ENCODE measurements at places on chromosomes 4 and X.

- no peak for DNase-seq
These were observed 45.8 kb upstream of the SERTM2 start for GRCh38 chrX:111465669-111466068.

- DNase-seq, result no peak
These were observed 21.2 kb downstream of the ARHGAP10 start for GRCh38 chr4:147753047-147753446.

DNA sequence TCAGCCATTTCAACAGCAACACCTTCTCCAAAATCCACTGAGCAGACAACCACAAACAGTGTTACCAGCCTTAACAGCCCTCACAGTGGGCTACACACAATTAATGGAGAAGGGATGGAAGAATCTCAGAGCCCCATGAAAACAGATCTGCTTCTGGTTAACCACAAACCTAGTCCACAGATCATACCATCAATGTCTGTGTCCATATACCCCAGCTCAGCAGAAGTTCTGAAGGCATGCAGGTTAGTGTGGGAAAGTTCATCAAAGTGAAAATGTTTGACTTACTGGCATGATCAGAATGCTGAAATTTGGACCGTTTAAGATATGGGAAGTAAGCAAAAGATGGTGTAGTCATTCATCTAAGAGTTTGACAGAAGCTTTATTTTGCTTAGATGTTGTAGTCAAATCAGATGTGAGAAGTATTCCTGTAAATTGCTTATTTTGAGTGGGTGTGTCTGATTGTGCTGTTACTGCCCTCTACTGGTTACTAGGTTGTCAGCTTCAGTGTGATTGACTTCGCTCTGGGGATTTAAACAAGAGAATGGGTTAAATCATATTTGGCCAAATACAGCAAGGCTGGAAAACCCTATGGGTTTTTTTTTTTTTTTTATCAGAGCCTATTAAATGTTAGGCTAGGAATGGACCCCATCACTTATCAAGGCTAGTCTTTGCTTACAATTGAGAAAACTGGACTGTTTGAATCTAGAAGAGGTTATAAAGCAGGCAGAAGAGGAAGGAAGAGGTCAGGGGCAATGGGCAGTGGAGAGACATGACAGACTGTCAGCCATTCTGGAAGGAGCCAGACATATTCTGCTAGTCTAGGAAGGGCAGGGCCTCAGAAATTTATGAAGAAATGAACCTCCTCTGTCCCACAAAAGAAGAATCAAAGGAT is 130.3 kb downstream of the DIPK2B start:
- peak; percentile 28 for DNase-seq

- no peak for DNase-seq
These were observed 241.1 kb downstream of the ANTXR2 start for GRCh38 chr4:79831701-79832514.

- DNase-seq, result no peak
These were observed 103.6 kb downstream of the PHOX2B start for GRCh38 chr4:41644915-41645295.

GRCh38 chr4:170089274-170089667 is 485 bp downstream of the AADAT start:
- DNase-seq, result no peak

GRCh38 chr4:40055511-40055862 is 1.2 kb upstream of the N4BP2 start:
- no peak for DNase-seq

DNA sequence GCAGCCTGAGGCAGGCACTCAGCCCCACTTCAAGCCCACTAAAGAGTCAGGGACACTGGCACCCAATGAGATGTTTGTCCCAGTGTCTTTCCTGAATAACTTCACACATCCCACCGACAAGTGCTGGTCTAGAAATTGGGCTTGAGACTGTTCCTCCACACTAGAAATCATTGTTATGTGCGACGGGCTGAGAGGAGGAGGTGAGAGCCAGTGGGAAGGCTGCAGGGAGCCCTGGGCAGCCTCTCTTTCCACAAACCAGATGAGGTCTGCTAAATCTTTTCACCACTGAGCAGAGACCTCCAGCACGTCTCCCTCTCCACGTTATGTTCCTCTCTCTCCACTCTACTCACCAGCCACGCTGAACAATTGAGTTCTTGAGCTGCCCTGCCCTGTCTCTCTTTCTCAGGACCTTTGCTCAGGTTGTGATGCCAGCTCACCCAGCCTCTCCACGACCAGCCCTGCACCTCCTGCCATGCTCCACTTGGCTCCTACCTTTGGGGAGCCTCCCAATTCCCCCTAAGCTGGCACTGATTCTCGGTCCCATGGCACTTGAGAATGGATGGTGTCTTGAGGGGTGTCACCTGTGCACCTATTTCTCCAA is 8.4 kb downstream of the SCD5 start:
- DNase-seq, result no peak

DNA sequence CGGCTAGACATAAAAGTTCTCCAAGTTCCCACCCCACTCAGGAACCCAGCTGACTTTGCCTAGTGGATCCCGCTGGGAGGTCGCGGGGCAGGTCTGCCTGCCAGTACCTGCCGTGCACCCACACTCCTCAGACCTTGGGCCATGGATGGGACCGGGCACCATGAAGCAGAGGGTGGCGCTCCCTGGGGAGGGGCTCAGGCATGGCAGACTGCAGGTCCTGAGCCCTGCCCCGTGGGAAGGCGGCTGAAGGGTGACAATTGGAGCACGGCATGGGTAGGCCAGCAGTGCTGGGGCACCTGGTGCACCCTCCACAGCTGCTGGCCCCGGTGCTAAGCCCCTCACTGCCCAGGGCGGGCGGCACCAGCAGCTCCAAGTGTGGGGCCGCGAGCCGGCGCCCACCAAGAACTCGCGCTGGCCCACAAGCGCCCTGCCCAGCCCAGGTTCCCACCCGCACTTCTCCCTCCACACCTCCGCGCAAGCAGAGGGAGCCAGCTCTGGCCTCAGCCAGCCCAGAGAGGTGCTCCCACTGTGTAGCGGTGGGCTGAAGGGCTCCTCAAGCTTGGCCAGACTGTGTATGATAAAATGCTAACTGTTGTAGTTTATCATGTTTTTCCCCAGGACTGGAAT is 63.1 kb downstream of the UGT2A2 start:
- DNase-seq, result no peak

DNA sequence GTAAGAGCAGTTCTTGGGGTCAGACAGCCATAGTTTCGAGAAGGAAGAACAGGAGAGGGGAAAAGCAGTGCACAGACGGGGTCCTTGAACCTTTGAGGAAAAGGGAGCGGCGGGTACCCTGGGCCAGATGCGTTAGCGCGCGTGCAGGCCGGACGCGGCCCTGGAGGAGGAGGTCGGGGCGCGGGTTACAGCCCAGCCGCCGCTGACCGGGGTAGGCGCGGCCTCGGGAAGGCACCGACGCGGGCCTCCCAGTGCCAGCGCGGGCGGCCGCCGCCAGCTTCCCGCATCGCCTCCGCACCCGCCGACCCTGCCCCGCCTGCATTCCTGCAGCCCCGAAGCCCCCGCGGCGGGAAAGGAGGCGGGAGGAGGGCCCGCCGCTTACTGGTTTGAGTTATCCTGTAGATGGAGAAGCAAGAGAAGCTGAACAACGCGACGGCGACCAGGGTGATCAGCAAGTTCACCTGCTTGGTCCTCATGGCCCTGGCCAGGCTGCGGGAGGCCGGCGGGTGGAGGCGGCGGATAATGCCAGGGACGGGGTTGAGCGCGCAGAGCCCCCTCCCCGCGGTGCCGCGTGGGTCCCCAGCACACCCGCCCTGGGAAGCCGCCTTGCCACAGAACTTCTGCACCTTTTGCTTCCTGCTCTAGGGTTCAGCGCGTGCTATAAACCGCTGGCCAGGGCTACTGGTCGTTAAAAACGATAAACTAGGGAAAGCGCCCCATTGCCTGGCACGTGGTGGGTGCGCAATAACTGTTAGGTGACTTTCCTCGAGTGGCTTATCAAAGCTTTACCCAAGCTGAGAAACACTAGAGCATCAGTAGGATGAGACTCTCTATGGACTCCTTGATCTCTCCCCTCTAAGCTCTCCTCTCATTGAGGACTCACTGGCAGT is at the start of gene MGAT4D:
TSS of gene MGAT4D (minus strand) at position 547 of the 890 bp plus-strand sequence. CDS start at position 476, 71 bp downstream.
- no peak for DNase-seq

- no peak for DNase-seq
These were observed 115.6 kb upstream of the NKX1-1 start for GRCh38 chr4:1521821-1522361.

- no peak for DNase-seq
These were observed 697.3 kb upstream of the MAGEB2 start for GRCh38 chrX:29518100-29518499.

- DNase-seq, result no peak
These were observed 362.0 kb upstream of the CT83 start for GRCh38 chrX:116824785-116825184.

GRCh38 chr4:37715889-37716402 is 29.8 kb upstream of the RELL1 start:
- DNase-seq, result no peak

GRCh38 chrX:71606536-71607216 is 11.6 kb downstream of the CXCR3 start:
- no peak for DNase-seq

- no peak for DNase-seq
These were observed 39.9 kb downstream of the DCX start for GRCh38 chrX:111372086-111372485.

DNA sequence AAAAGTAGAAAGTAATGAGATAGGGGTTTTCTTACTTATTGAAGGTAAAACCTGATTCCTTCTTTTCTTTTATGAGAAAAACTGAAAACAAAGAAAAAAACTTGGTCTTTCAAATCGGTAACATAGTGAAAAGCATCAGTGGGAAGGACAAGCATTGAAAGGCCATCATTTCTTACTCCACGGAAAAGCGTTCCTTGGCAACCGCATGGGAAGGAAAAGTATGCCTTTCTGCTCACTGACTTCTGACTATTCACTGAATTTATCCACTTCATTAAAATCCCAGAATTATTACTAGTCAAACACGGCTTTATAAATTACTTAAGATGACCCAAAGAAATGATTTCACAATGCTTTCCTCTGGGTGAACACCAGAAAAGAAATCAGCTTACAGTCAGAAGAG is 646.7 kb downstream of the TLL1 start:
- no peak for DNase-seq

- DNase-seq, result no peak
These were observed 9.0 kb downstream of the ARAP2 start for GRCh38 chr4:36235306-36235705.

DNA sequence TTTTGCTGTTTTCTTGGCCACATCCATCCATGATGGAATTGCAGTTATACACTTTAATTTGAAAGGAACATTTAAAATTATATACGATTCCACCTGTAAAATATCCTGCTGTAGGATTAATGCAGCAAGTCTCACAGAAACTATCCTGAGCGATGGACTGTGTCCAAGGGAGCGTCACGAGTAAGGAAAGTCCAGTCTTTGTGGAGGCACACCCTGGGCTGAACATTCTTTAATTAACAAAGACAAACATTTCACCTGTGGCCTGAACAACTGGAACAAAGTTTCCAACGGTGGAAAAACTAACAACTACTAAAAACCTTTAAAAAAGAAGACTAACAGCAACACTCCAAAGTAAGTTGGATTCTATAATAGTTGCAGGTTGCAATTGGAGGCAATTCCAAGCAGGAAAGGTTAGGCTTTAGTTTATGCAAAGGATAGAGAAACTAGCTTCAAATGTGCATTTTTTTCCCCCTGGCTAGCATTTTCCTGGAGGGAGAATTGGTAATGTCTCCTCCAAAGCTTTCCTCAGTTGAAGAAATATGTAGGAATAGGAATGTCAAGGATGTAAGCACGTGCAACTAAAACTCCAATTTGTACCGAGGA is 11.0 kb downstream of the EREG start:
- no peak for DNase-seq

GRCh38 chr4:829291-829690 is 3.4 kb upstream of the CPLX1 start:
- no peak for DNase-seq

GRCh38 chrX:117429501-117429900 is 687.1 kb downstream of the KLHL13 start:
- no peak for DNase-seq

- no peak for DNase-seq
These were observed 10.3 kb downstream of the ZDHHC9 start for GRCh38 chrX:129833153-129833990.

DNA sequence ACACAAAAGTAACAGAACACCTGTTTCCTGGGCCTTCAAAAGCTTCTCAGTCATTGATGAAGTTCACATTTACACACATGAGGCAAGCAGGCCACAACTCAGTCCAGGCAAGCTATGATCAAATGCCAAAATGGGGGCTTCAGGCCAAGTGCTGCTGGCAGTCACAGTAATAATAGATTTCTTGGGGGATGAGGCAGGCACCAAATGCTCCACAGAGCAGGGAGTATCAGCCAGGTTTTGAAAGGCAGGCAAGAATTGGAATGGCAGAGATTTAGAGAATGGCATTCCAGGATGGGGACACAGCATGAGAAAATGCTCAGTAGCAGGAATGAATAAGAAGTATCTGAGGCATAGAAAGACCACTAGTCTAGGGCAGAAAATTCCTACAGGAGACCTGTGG is 52.8 kb downstream of the GRIA3 start:
- DNase-seq, result no peak

DNA sequence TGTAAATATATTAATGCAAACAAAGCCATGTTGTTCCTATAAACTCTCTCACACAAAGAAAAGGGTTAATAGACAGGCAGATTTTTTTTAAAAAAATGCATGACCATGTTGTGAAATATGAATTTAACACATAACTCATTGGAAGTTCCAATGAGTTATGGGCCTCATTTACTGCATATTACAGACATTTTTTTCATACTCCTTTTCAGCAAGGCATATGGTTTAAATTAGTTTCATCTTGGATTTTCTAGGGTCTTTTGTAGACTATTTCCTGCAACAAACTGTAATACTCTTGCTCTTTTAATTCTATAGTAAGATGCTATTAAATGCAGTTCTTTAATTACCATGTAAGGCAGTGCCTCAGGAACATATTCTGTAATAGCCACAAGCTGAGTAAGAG is 323.1 kb downstream of the GBA3 start:
- DNase-seq, result no peak

GRCh38 chrX:153950127-153950526 is 5.7 kb upstream of the RENBP start:
- no peak for DNase-seq

- DNase-seq, result no peak
These were observed 702.4 kb upstream of the EPHA5 start for GRCh38 chr4:66372706-66373105.

GRCh38 chrX:105695451-105695850 is 126.9 kb upstream of the NRK start:
- no peak for DNase-seq

DNA sequence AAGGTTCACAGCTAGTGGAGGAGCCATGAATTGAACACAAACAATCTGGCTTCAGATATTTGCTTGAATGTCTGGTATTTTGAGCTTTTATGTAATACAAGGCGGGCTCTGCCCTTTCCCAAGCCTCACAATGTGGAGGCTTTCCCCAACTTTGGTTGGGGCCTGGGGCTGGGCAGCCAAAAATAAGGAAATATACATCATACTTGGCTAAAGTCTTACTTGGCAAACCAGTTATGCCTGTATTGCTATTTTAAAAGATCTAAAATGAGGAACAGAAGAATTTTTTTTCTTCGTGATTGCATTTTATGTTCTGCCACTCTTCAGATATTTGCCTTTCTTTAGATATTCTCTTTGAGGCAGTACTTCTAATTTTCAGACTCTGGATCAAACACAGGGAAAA is 26.1 kb downstream of the ARFIP1 start:
- DNase-seq, result no peak
